ENCODE measurements at places on chromosomes 4 and X.
A peak's percentile ranks its signal among the peaks of the same experiment; 100 is the strongest.

DNA sequence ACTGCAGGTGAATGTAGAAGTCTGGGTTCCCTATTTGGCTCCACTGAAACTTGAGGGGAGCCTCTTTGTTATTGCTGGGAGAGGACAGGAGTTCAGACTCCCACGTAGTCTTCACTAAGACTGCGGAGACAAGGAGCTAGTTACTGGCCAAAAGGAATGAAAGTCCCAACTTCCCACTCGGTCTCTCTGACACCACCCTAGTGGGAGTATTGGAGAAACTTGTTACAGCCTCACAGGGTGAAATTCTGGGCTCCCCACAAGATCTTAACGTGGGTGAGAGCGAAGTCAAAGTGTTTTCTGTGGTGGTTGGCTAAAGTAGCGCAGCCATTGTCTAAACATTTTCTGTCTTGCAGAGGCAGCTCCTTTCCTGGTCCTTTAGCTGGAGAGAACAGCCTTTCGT lies 13.5 kb downstream of the MYOZ2 start:
- DNase-seq: no peak

- DNase-seq: no peak
Observed at GRCh38 chr4:144955104-144955503, 142.9 kb downstream of the ANAPC10 start.

DNA sequence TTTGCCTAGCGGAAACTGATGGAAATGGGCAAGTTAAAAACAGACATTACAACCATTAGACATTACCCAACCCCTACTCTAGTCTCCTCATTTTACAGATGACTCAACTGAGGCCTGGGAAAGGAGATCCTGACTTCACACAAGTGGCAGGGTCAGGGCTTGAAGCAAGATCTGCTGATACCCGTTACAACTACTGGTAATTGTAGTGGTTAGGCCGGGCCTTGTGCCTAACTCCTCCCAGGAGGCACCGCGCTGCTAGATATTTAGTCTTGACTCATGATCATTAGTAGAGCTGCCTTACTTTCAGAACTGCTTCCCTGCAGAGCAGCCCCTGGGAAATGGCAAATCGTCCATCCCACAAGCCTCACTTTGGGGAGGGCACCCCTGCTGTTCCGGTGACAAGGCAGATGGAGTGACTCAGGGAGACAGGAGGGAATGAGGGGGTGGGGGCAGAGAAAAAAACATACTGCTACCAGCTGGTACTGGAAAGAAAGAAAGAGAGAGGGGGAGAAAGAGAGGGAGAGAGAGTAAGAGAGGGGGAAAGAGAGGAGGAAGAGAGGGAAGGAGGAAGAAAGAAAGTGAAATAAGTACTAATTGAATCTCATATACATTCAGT lies 12.2 kb downstream of the ARHGEF6 start:
- DNase-seq: no peak

DNA sequence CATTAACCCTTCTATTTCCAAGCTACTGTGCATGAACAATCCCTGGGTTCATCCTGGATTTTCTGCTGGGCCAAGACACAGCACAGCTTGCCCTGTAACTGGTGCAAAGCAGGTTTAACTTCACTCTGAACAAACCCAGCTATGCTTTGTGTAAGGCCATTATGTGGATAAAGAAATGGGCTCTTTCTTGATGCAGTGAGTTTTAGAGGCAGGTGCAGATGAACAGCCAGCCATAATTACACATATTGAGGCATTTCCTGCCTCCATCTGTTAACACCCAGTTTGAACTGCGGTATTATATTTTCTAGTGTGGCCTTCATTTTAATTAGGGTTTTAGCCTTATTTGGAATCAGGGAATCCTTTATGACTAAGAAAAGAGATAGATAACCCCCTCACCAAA lies 68.7 kb upstream of the ARX start:
- DNase-seq: no peak

DNA sequence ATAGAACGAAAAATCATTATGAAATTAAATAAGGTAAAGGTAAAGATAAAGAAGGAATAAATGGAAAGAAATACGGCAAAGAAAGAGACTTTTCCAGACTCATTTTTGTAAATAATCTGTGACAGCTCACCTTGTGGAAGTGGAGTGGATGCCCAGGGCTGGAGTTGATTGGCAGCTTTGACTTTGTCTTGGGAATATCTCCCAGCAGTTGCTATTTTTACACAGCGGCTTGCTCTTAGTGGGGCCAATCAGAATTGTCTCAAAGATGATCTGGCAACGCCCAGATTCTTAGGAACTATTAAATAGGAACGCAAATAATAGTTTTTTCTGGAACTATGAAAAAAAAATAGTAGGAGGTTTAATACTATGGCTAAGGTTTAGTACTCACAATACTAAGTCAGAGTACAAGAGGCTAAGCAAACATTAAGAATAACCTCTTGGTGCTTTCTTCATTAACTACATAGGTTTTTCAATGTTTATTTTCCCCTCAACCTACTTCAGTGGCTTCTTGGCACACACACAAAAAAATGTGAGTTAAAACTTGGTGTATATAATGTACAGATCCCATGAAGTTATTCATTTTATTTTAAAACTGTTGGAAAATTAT lies 132.7 kb downstream of the TRAM1L1 start:
- no peak for DNase-seq

DNA sequence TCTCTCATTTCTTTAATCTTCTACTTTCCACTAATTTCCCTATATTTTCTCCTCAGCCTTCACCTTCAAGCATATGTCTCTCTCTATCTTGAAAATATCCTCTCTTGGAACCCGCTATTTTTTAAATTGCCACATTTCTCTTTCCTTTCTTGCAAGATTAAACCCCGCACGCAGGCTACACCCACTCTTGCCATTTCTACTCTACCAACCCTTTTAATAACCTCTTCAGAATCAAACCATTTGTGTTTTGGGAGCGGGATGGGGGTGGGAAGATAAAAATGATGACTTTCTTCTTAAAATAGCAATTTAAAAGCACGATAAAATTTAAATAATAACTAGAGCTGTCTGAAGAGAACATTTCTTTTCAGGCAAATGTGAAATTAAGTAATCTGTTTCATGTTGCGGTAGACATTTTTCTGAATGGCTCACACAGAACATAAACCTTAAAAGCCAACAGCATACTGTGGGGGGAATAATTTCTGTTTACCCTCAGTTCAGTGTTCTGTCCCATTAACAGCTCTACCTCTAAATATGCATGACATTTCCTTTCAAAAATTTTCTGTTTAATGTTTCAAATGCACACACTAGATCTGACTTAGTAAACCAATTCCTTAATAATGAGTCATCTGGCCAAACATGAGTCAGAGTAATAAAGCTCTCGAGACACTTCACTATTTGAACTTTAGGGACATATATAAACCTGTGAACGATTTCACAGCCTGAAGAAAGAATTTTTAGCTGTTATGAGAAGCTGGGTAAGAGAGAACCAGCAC lies 20.5 kb downstream of the ARSJ start:
- no peak for DNase-seq

DNA sequence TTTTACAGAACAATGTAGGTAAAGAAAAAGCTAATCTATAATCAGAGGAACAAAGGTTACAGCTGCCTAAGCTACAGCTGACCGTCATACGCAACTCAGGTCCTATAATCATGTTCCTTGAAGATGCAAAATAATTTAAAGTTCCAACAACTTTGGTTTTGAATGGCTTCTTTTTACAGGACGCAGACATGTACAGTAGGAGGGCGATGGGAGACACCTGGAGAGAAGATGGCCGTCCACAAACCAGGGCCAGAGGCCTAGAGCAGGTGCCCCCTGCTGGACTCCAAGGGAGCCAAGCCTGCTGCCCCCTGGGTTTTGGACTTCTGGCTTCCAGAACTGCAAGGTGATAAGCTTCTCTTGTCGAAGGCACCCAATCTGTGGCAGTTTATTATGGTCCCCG lies 10.6 kb downstream of the HGFAC start:
- DNase-seq: no peak

DNA sequence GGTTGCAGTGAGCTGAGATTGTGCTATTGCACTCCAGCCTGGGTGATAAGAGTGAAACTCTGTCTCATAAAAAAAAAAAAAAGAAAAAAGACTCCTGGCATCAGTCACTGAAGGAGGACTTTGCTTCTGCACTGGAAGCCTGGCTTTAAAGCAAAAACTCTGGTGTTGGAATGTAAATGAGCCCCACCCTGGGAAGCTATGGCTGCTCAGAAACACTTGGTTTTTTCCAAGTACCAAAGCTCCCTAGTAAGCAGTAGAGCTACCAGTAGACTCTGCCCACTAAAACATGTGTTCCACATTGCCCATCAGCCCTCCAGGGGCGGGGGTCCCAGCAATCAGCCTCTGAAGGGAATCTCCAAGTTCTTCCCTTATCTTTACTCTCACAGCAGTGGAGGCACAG lies 154.4 kb downstream of the SHROOM3 start:
- no peak for DNase-seq

DNA sequence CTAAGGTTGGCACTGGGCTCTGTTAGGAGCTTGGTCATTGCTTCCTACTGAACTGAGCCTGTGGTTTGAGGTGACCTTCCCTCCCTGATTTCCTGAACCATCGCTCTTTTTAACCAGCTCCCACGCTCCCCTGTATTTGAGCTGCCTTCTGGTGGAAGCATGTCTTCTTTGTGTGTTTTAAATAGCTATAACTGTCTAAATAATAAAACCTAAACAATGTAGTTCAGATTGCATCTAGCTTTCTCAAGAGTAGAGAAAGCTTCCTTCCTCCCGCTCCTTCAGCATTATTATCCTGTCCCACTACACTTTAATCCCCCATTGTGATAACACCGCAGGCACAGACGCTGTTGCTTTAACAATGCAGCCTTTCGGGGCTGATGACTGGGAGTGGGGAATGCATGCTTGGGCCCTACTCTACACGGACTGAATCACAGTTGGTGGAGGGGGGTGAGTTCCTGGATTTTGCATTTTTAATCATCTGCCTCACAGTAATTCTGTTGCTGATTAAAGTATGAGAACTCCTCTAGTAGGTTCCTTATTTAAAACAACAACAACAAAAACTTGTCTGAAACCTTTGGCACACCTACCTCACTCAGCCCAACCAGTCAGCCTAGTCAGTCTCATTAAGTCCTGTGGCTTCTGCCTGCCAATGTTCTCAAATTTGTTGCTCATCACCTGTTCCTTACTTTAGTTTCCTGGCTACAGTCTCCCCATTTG lies 6.6 kb downstream of the SMS start:
- no peak for DNase-seq

DNA sequence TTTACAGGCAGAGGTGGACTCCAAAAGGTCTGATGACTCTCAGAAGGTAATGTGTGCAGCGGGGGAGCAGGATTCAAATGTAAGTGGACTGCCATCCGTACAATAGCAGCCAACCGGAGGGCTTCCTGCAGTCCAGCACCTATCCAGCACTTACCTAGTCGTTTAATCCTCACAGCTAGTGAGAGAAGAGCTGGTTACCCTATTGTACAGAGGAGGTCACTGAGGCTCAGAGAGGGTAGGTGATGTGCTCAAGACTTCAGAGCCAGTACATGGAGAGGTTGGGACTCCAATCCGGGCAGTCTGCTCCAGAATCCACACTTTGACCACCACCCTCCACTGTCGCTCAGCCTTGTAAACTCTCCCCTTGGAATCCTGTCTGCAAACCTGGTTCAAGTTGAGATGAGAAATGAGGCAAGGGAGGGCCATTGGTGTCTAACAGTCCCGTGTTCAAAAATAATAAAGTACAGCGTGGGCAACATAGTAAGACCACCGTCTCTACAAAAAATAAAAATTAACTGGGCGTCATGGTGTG lies 22.5 kb upstream of the JAKMIP1 start:
- peak; percentile 44 for DNase-seq

GRCh38 chr4:8559524-8560264 lies 20.5 kb upstream of the GPR78 start:
- no peak for DNase-seq

DNA sequence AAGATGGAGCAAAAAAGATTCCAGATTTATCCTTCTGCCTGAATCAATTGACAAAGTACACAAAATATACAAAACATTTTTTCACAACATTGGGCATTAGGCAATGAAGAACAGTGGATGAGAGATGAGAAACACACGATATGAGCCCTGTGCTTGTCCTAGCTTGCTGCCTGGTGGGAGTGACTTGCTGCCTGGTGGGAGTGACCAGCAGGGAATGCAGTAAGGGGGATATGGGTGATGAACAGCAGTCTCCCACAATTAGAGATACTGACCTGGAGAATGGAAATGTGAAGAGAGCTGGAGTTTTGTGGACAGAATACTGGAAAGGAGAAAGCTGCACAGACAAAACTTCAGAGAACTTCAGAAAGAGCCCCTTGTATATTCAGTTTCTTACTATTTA lies 629.4 kb upstream of the FRG1 start:
- DNase-seq: no peak

GRCh38 chr4:118883861-118884260 lies 4.8 kb upstream of the SYNPO2 start:
- DNase-seq: no peak

DNA sequence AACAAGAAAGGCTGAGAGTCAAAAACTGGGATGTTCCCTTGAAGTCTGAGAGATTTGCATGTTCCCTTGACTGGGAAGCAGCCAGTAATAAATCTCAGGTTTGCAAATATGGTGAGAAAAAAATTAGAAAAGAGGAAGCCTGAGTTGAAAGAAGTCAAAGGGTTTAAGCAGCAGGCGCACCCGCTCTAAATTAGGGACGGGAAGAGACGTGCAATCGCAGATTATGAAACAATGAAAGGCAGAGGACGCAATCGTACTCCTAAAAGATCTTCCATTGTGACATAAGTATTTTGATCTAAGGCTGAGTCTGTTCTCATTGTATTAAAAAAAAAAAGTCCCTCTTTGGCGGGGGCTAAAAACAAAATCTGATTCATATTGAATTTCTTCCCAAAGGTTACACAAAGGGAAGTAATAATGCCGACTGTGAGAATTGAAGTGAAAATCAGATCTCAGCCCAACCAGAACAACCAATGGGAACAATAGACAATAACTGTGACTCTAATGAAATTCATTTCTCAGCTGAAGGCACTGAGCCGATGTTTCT lies 28.2 kb downstream of the SAT1 start:
- DNase-seq: peak; percentile 29

GRCh38 chr4:121253961-121254360 lies 89.8 kb upstream of the TNIP3 start:
- DNase-seq: no peak

DNA sequence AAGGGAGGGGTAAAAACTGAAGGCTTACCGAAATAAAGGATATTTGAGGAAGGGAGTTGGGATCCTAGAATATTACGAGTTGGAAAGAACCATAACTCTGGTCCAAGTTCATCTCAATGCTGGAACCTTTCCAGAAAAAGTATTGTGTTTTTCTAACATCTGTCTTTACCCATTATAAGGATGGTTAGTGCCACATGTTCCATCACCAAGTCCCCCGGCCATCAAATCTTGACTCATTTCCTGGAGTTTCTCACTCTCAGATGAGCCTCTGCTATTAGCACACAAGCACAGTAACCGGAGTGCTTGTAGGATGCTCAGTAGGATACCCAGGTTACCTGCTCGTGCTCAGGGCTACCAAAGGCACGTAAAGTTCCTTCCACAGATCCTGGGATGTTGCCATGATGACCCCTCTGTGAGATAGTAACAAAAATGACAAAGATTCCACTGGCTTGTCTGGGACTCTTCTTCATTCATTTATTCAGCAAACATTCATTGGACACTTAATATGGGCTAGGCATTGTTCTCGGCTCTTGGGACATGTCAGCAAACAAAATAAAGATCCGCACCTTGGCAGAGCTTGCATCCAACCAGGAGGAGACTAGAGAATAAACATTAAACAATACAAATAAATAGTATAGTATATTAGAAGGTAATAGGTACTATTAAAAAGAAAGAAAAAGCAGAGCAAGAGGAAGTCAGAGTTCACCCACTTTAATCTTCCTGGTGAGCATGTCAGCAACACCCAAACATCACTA lies 36.3 kb downstream of the PKD2 start:
- no peak for DNase-seq
